ENCODE measurements at places on chromosomes 3 and 15.

DNA sequence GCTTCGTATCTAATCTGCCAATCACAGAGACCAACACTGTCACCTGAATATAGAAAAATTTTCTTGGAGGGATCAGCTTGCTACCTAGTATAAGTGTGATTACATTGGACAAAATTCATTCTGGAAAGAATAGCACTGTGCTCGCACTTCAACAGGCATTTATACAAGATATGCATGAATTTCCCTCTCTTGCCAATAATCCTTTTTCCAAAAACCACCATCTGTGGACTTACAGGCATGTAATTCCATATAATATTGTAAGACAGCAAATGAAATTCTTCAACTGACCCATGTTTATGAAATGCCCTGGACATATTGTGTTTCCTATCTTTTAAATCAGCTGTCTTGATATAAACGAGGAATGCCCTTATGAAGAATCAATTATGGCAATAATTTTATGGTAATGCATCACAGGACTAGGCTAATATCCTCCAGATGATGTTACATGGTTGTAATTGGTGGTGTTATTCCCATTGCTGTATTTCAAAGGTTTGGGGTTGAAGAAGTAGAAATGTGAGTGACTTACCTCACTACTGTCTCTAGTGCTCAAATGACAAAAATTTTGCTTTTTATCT, 861.4 kb upstream of the NECTIN3 start:
- DNase-seq: no peak

DNA sequence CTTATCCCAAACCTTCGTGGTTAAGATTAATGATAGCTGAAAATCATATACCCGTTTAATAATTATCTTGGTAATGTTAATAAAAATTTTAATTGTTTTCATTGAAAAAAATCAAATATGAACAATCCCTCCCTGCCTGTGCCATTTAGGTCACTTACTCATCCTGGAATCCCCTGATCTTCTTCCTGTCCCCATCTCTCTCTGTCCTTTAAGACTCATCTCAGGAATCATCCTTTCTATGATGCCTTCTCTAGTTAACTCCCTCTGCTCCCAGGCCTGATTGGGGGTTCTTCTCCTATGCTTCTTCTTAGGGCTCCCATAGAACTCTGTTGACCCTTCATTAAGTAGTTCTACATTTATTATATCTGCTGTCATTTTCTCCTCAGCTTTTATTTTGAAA, 91.6 kb downstream of the MBNL1 start:
- no peak for DNase-seq

- no peak for DNase-seq
Measured at GRCh38 chr3:195240939-195241338, 30.0 kb downstream of the XXYLT1 start.

DNA sequence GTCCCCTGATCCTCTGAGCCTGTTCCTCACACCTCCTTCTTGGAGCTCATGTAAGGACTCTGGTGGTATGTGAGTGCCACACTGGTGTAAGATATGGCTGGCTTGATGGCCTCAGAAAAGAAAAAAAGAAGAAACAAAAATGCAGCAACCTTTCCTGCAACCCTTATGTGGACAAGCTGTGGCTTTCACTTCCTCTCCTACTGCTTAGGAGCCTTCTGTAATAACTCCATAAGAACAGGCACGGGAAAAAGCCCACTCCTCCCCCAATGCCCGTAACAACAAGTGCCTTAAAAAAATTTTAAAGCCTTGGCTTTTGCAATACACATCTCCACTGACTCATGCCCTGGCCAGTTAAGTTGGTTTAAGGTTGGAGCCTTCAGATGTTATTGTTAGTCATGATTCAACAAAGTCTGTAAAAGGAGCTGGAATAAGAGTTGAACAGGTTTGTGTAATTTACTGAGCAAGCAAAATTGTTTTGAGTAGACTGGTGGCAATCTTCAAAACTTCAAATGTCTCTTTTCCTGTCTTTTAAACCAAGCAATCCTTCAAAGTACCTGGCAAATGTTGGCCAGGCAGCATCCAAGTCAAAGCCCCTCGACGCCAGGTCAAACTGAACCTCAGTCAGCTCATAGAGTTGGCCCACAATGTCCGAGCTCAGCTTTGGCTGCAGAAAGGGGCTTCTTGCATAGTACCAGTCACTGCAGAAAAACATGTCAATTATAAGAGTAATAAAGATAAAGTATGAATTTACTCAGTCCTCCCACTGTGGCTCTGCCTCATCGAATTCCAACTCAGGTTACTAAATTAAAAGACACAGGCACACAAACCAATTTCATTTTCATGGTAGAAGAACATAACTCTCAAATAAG, 22.9 kb downstream of the FYCO1 start:
- no peak for DNase-seq

DNA sequence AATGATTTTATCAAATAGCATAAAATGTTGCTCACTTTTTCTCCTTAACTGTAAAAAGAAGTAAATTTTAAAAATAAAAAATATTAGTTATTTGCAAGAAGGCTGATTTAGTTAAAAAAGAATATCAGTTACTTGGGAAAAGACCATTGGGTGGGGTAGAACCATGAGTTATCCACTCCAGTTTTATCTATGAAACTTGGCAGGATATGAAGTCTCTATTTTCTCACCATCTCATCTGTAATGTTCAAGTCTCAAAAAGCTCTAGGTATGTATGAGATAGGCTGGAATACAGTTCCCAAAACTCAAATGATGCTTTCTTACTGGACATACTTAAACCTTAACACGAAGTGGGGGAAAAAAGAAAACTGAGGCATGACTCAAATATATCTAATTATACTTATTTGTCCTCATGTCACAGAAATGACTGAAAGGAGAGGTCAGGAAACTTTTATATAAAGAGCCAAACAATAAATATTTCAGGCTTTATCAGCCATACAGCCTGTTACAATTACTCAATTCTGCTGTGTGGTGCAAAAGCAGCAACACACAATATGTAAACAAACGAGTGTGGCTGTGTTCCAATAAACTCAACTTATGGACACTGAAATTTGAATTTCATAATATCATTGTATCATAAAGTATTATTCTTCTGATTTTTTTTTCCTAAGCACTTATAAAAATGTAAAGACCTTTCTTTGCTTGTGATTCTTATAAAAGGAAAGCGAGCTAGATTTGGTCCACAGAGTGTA, 131.8 kb downstream of the TBL1XR1 start:
- DNase-seq: no peak

GRCh38 chr15:79505956-79506355, 73.8 kb downstream of the MINAR1 start:
- DNase-seq: no peak

GRCh38 chr3:98013411-98014267, 21.5 kb downstream of the GABRR3 start:
- DNase-seq: no peak

Data from activated CD4-positive, alpha-beta T cell treated with anti-CD3 and anti-CD28 coated beads, Interleukin-2, amount 50 U/mL, for 1 hour (primary cell).